Vagina (tissue), 2 donors: ENCODE measurements at places on chromosomes 3 and 15. TPM values are rescaled to one million over a fixed set of nuclear protein-coding genes. Genes with fewer than 3 reads are reported as not detected.

IL1RAP gene
- 26.0 TPM for total RNA-seq

FBXL22 gene
- 10.1 TPM for total RNA-seq

NOX5 gene
- total RNA-seq: 0.74 TPM

DNA sequence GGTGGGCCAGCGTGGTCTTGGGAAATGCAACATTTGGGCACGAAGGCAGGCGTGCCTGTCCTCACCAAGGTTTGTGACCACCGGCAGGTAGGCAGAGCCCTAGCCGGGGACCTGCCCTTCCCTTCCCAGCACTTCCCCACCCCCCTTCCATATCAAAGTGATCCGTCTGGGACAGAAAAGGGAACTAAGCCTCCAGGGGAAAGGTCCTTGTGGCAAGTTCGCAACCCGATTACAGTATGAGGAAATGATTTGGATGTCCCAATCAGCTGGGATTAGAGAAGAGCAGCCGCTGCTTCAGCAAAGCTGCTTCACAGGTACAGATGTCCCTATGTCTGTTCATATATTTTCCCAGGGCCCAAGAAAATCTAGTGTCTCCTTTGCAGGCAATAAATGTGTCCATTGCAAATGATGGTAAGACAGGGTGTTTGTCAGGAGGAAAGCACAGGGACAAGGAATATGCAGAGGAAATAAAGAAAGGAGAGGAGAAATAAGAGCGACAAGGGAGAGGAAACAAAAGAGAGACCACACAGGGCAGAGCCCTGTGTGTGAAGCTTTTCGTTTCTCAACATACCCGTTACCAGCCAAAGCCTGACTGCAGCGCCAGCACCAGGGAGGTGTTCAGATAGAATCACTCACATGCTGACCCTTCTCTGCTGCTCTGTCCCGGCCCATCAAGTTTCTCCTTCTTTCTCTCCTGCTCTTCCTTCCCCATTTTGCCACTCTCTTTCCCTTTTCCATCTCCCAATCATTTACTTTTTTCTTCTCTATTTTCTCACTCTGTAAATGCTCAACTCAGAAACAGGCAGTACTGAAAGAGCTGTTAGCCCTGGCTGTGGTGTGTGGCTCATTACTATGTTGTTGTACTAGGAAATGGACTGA lies 17.4 kb upstream of the SECISBP2L start:
- DNase-seq: no peak

SLC28A2 gene
- not detected for total RNA-seq

BFSP2 gene
- not detected for total RNA-seq

GRCh38 chr3:94036909-94037507 lies 8.6 kb upstream of the STX19 start:
- no peak for DNase-seq

DNA sequence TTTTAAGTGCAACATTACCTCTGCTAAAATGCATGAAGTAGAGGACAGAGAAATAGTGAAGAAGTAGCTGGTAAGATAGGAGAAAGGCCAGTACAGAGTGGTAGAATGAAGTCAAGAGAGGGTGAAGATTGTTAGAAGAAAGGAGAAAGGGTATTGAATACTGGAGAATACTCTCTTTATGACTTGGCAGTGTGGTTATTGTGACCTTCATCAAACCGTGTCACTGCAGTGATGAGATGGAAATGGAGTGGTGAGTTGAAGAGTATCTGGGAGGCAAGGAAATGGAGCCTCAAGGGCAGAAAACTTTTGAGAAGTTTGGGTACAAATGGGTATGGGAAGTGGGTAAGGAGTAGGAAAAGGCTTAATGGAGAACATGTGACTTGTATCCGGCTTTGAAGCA lies 24.7 kb downstream of the MINDY2 start:
- DNase-seq: no peak

CLDN1 gene
- total RNA-seq: 48.6 TPM

CAMK2N2 gene
- total RNA-seq: not detected
